ENCODE measurements at places on chromosomes 4 and X.
A peak's percentile ranks its signal among the peaks of the same experiment; 100 is the strongest.

GRCh38 chrX:6685489-6685888 is 150.6 kb upstream of the VCX3A start:
- DNase-seq: no peak

DNA sequence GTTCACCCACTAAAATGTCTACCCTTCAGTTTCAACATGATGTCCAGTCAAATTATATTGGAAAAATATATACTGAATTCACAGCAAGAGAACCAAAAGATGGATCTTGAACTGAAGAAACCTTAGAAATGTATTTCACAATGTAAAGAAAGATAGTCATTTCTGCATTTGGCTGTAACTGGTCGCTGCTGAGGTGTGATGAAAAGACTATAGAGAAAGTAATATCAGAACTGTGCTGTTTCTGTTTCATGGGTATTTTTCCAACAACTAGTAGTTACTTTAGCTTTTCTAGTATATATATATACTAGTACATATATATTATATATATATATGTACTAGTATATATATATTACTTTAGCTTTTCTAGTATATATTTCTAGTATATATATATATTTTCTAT is 91.3 kb downstream of the GPM6A start:
- peak; percentile 12 for DNase-seq

GRCh38 chr4:94454405-94454804 is 2.7 kb downstream of the PDLIM5 start:
- no peak for DNase-seq

- no peak for DNase-seq
Measured at GRCh38 chr4:169485086-169485485, 127.3 kb downstream of the NEK1 start.

DNA sequence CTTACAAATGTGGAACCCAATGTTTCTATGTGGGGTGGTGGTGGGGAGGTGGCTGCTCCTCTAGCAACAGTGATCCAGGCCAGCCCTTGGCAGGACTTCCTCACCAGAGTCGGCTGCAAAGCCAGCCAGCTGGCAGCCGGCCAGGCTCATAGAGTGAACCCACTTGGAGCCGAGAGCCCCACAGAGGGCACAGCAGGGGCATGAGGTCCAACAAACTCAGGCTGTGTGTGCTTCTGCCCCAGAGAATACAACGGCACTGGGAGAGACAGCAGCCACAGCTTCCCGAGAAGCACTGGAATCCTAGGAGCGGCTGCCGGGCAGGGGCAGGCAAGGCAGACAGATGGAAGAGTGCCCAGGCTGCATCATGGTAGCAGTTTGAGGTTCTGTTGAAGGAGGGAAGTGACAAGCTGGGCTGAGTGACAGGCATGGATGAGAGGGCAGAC is 23.5 kb upstream of the SOWAHD start:
- DNase-seq: no peak

GRCh38 chr4:150329373-150329772 is 251.1 kb downstream of the DCLK2 start:
- DNase-seq: no peak

DNA sequence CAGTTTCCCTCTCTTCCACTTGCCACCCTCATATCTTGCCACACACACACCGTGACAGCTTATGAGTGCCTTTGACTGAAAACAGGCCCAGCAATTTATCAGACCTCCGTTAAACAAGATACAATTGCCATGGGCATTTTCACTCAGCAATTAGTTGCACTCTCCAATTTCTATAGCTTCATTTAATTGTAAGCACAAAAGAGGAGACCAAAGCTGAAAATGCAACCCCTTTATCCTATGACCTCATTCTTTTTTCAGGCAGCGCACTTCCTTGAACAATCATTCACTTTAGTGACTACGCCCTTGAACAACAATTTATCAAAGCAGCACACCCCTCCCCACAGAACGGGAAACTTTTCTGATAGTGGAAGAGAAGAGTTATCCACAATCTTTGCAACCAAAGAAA is 4.1 kb downstream of the POF1B start:
- no peak for DNase-seq

GRCh38 chr4:122826079-122826527 is 528 bp upstream of the FGF2 start:
- DNase-seq: no peak

DNA sequence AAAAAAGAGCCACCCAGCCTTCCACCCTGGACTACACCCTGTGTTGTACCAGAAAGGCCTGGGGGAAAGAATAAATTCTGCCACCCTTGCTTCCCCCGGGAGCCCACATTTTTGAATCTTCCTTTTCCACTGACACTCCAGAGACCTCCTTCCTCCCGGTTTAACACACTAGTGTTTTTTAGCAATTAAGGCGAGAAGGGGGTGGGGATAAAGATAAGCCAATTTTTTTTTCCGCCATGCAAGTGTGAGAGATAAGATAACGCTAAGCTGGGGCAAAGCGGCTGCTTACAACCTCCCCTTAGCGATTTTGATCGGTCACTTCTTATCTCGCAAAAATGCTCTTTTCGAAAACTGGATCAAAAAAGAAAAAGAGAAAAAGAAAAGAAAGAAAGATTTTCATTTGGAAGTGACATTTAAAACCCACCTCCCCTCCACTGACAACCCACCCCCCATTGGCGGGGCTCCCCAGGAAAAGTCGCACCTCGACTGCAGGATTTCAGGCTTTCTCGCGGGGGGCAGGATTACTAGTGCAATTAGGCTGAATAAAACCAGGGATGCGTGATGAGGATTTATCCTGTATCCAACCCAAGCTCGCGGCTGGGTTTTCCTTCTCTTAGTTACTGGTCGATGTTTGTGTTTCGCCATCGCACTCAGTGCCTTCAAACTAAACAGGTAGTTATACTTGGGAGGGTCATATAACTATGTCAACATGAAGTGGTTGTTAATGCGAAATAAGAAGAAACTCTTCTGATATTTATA is 6.0 kb upstream of the BCOR start:
- no peak for DNase-seq

GRCh38 chr4:37816006-37816405 is 10.5 kb upstream of the PGM2 start:
- no peak for DNase-seq

DNA sequence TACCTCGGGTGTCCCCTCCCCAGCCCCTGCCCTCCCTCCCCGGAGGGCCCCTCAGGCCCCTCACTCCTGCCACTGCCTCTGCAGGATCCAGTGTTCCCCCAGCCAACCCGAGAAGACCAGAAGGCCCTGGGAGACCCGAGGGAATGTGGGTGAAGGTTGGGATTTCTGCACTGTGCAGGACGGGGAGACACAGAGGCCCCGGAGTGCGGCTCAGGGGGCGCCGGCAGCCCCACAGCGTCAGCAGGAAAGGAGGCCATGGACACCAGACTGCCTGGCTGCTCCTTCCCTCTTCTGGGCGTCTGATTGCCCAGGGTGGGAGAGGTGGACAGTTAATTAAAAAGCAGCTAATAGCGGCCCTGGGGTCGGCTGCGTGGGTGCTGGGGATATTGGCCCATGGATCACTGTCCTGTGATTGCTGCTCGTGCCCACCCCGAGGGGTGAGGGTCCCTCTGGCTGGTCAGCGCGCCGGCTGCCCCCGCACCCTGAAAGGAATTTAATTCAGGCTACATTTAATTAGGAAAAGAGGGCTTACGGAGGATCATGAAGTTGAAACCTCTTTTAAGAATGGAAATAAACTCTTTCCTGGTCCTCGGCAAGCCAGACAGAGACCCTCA is 57.8 kb upstream of the NKX1-1 start:
- no peak for DNase-seq
